ENCODE measurements at places on chromosomes 12 and 14.
A peak's percentile ranks its signal among the peaks of the same experiment; 100 is the strongest.

- no peak for DNase-seq
Measured at GRCh38 chr12:89674326-89674942, 34.2 kb downstream of the ATP2B1 start.

GRCh38 chr12:74441872-74442271, 95.8 kb upstream of the ATXN7L3B start:
- no peak for DNase-seq

- no peak for DNase-seq
Measured at GRCh38 chr14:71062581-71063303, 155.5 kb downstream of the PCNX1 start.

GRCh38 chr14:92922883-92923743, at the start of gene CHGA:
Gene CHGA, plus strand, starts transcription at chr14:92923150. Its CDS starts 210 bp downstream, at chr14:92923360.
- peak; percentile 49 for DNase-seq

DNA sequence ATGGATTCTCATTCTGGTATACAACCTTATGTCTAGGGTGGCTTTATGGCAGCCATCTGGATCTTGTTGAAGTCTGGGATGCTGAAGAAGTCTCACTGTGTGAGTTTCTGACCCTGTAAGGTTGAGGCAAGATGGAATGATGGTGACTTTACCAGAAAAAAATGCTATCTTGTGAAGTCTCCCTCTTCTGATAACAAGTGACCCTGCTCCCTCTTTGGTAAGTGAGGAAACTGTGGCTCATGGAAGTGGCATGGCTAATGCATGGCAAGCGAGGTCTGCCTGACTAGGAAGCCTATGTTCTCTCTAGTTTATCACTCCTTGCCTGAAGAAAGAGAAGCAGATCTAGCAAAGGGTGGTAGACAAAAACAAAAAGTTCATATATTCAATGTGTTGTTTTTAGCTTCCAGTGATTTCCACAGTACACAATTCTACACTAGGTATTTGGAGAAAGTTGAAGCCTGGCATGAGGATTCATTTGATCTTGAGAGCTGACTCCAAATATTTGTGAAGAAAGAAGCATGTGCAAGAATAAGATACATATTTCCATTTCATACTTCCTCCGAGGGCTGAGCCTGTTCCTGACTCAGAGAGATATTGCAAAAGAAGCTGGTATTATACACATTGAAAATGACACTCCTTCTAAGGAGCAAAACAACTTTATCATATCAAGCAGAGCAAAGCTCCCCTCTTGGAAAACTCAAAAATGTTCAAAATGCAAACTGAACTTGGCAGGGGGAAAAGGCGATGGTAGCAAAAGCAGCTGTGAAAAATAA, 63.6 kb downstream of the HELB start:
- DNase-seq: no peak

DNA sequence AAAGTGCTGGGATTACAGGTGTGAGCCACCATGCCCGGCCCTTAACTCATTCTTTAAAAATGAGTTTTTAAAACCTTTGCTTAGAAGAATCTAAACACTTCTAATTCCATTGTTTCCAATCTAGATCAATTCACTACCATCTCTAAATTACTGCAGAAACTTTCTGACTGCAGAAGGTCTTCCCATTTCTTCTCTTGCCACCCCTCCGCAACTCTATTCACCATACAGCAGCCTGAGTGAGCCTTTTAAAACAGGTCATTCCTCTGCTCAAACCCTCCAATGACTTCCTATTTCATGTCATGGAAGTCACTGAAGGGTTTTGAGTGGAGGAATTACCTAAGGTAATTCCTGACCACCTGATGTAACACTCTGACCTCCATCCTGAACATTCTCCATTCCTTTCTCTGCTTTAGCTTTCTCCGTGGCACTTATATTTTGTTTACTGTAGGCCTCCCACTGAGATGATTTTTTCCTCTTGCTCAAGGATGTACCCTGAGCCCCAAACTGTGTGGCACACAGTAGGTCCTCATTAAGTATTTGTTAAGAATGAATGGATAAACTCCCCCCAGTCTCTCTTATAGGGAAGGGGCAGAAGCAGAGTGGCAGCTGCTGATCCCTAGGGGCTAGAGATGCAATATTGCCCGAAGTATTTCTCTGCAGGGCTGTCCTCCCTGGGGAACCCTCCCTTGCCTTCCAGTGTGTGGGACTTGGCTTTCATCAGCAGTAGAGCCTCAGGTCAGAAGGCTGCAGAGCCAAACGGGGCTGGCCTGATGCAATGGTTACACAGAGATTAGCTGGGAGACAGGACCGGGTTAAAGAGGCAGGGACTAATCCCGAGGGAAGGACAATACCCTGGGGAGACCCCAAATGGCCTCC, 1.2 kb downstream of the DDIT3 start:
- DNase-seq: no peak

DNA sequence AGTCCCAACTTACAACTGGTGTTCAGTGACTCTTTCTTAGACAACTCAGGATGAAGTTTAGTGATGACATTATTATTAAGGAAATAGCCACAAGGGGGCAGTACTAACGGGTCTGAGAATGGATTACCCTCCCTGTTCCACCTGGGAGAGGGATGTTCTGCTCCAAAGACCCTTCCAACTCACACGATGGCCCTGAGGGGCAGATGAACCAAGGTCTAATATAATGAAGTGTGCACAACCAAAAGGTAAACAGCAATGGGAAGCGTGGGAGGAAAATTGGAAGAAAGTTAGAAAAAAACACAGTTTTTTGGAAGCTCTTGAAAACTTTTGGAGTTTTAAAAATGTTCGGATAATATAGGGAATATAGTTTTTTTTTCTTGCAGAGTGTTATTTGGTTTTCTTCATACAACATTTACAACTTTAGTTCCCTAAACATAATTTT, 24.0 kb downstream of the FGF6 start:
- DNase-seq: no peak

- no peak for DNase-seq
Measured at GRCh38 chr12:132321321-132322118, 7.9 kb downstream of the GALNT9 start.

- no peak for DNase-seq
Measured at GRCh38 chr12:67659292-67659691, 10.7 kb downstream of the DYRK2 start.

DNA sequence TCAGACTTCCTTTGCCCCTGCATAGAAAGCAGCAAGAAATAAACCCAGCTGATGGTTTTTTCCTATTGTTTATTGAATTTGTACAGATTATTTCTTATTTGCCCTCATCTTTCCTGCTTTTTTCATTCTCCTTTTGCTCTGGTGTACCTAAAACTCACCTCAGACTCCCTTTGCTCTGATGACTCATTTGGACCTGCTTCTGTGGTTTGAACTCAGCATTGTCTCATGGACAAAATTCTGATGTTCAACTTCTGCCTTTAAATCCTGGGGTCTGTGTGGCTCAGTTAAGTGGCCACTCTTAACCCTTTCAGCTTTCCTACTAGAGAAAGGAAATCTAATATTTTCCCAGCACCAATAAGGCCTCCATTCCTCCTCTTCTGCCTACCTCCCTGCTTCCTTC, 3.5 kb upstream of the SENP1 start:
- DNase-seq: no peak

DNA sequence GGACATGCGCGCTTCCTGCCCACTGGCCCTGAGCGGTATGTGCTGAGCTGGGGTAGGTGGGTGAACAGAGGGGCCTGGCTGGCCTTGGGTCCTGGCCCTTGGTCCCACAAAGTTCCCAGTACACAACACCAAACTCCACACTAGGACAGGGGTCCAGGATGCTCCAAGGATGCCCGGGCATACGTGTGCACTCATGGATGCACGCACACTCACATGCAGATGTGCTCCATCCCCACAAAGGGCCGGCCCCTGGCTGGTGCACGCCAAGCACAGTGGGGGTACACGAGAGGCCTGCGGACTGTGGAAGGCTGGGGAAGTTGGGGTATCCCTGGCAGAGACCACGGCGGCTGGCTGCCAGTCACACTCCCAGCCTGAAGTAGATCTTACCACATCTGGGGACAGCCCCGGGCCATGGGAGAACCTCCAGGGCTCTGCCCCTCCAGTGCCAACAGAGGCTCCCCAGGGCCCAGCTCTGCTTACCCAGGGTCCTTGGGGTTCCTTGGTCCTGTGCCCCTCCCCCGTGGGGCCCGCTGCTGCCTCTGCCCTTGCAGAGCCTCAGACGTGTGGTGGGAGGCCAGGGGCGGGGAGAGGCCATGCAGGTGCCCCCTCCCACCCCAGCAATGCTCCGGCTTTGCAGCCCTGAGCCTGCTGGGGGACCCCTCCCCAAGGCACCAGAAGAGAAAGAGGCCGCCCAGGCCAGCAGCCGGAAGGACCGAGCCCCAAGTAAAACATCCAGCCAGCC, 24.0 kb upstream of the NUDT14 start:
- no peak for DNase-seq

DNA sequence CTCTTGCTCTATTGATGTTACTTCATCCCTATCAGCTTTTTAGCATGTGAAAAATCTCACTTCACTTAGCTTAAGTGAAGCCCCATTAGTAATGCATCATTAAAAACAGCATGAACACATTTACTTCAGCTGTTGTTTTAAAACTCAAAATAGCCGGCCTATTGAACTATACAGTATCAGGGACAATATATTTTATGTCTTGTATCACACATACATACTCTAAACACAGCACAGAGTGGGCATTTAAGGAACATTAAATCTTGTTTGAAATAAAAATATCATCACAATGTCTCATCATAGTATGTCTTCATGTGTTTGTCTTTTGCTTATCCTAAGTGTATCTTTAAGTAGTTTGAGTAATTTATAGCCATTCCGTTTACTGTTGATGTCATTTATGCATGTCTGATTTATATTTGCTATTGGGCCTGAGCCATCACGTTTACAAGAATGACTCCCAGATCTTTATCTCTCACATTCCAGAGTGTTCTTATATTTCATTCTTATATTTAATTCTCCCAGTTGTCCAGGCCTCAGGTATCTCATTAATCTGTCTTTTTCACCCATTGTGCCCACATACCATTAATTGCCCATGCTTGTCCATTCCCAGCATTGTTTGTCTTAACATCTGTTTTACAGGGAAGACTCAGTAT, 57.5 kb downstream of the ARHGAP5 start:
- no peak for DNase-seq

DNA sequence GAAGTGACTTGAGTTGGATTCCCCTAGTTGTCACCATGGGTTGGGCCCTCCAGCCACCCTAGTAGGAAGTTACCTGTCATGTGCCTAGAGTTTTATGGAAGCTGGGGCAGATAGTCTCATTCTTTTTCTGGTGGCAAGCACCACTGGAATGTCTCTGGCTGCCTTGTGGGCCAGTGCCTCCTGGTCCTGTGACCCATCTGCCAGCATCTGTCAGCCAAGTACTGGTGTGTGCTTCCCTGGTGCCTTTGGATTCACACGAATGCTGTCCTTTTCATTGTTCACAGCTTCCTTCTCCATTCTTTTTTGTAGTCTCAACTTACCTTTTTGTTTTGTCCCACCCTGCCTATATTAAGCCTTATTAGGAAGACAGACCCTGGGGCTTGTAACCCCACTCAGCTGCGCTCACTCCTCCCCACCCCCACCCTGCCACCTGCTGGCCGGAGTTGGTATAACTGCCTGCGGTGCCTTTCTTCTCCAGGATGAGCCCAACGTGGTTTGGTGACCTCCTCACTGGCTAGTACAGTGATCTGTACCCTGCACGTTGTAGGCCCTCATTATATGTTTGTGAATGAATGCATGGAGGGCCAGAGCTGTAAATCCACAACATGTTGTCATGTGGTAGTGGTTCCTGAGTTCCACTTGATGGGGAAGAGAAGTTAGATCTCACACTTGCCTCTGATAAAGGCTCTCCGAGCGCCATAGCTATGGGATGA, 125.7 kb downstream of the TSPAN9 start:
- peak; percentile 46 for DNase-seq

DNA sequence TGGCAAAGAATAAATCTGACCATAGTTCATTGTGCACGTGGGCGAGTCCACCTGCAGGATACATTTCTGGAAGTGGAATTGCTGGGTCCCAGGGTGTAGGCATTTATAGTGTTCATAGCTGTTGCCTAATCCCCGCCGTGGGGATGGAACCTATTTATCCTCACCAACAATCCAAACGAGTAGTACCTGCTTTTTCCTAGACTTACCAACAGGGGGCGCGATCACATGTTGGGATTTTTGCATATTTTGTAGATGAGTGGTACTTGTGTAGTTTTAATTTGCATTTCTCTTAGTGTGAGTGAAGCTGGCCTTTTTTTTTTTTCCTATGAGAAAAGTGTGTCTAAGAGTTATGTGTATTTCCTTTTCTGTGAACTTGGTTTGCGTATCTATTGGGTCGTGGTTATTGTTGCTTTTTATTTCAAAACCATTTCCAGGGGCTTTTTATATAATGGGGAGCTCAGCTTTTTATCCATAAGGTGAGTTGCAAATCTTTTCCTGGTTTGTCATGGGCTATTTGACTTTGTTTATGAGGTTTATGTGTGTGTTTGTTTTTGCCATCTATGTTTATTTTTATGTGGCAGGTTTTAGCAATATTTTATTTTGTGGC, 67.2 kb downstream of the CCDC92 start:
- peak; percentile 67 for DNase-seq

GRCh38 chr12:32455607-32456071, 56.3 kb downstream of the FGD4 start:
- DNase-seq: no peak

GRCh38 chr12:108563136-108563803, 874 bp downstream of the ISCU start:
- DNase-seq: peak; percentile 88

DNA sequence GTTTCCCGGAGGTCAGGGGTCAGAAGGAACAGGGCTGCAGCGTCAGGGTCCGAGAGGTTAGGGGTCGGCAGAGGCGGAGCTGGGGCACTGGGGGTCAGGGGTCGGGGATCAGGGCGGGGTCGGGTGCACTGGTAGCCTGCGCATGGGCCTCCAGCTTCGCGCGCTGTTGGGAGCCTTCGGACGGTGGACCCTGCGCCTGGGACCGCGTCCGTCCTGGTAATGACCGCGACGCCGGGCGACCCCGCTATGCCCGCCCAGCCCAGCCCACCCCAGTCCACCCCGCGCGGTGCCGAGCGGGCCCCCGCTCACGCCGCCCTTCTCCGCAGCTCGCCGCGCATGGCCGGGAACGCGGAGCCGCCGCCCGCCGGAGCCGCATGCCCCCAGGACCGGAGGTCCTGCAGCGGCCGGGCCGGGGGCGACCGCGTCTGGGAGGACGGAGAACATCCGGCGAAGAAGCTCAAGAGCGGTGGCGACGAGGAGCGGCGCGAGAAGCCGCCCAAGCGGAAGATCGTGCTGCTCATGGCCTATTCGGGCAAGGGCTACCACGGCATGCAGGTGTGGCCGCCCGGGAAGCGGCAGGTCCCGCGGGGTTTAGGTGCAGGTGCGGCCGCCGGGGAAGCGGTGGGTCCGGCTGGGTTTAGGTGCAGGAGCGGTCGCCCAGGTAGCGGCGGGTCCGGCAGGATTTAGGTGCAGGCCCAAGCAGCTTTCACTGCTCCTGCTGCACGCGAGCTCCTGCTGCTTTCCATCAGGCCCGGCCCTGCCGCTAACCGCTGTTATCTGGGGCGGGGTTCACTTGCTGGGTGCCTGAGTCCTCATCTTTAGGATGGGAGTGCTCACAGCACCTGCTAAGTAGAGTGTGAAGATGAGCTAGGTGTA, 743 bp downstream of the PUS1 start:
- peak; percentile 46 for DNase-seq

- DNase-seq: no peak
Measured at GRCh38 chr14:48035836-48036235, 360.4 kb upstream of the MDGA2 start.

GRCh38 chr14:74478996-74479635, 14.0 kb downstream of the NPC2 start:
- DNase-seq: no peak
